ENCODE measurements at places on chromosomes 12 and 14. TPM values are rescaled to one million over a fixed set of nuclear protein-coding genes. Genes with fewer than 3 reads are reported as not detected.

Gene TRIAP1
- 33.2 TPM for polyA plus RNA-seq

DNA sequence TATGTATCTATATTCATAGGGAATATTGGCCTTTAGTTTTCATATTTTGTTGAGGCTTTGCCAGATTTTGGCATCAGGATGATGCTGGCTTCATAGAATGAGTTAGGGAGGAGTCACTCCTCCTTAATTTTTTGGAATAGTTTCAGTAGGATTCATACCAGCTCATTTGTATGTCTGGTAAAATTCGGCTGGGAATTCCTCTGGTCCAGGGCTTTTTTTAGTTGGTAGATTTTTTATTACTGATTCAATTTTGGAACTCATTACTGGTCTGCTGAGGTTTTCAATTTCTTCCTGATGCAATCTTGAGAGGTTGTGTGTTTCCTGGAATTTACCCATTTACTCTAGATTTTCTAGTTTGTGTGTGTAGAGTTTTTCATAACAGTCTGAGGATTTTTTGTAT is 175.2 kb downstream of the EPS8 start:
- H3K27me3 ChIP-seq, result no peaks in the 10 kb centered on the region
- no peak overlapping the region for H3K27ac ChIP-seq
- DNase-seq, result no peak
- H3K4me1 ChIP-seq, result no peaks in the 10 kb centered on the region

Gene SYNJ2BP
- polyA plus RNA-seq, result 17.2 TPM

DNA sequence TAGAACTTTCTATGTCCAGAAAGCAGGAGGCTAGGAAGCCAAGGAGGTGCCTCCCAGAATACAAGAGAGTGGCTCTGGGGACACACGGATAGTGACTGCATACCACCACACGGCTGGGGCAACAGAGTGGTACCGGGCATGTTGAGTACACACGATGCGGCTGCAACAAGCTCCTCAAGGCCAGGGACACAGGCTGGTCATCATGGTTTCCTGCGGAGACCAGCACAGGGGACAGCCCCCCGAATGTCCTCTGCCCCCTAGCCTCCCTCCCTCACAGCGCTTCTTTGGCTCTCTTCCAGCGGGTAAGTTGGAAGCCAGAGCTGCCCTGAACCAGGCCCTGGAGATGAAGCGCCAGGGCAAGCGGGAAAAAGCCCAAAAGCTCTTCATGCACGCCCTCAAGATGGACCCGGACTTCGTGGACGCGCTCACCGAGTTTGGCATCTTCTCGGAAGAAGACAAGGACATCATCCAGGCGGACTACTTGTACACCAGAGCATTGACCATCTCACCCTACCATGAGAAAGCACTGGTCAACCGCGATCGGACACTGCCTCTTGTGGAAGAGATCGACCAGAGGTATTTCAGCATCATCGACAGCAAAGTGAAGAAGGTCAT is 3.1 kb downstream of the FICD start:
- no peaks in the 10 kb centered on the region for H3K27me3 ChIP-seq
- no peaks in the 10 kb centered on the region for H3K4me1 ChIP-seq
- DNase-seq, result no peak
- no peak overlapping the region for H3K27ac ChIP-seq
- peaks cover 16% of the 10 kb centered on the region for H3K36me3 ChIP-seq
- H3K4me3 ChIP-seq, result no peak overlapping the region

GRCh38 chr14:61065656-61066055 is 84.6 kb downstream of the SLC38A6 start:
- no peaks in the 10 kb centered on the region for H3K4me1 ChIP-seq
- no peak overlapping the region for H3K27ac ChIP-seq
- no peak overlapping the region for H3K4me3 ChIP-seq
- no peak for DNase-seq

Gene KRT82
- polyA plus RNA-seq, result not detected

GRCh38 chr12:88865537-88865936 is 285.3 kb upstream of the KITLG start:
- no peaks in the 10 kb centered on the region for H3K4me1 ChIP-seq
- H3K4me3 ChIP-seq, result no peak overlapping the region
- DNase-seq, result no peak
- no peaks in the 10 kb centered on the region for H3K36me3 ChIP-seq
- no peak overlapping the region for H3K27ac ChIP-seq

Gene TAS2R10
- polyA plus RNA-seq, result not detected

GRCh38 chr12:107522692-107523477 is 162.7 kb upstream of the PWP1 start:
- DNase-seq, result peak; percentile 13
- peaks cover 5% of the 10 kb centered on the region for H3K4me1 ChIP-seq
- H3K27ac ChIP-seq, result no peak overlapping the region
- H3K4me3 ChIP-seq, result no peak overlapping the region

GRCh38 chr14:49553892-49554291 is 32.3 kb downstream of the RPS29 start:
- H3K27ac ChIP-seq, result no peak overlapping the region
- H3K4me1 ChIP-seq, result peaks cover 5% of the 10 kb centered on the region
- H3K36me3 ChIP-seq, result no peaks in the 10 kb centered on the region
- H3K4me3 ChIP-seq, result no peak overlapping the region

Gene TESPA1
- polyA plus RNA-seq, result 0.45 TPM

GRCh38 chr14:67776653-67777322 is 39.6 kb downstream of the ZFYVE26 start:
- H3K36me3 ChIP-seq, result peaks cover 50% of the 10 kb centered on the region
- H3K4me3 ChIP-seq, result no peak overlapping the region
- H3K27me3 ChIP-seq, result no peaks in the 10 kb centered on the region
- H3K4me1 ChIP-seq, result no peaks in the 10 kb centered on the region

DNA sequence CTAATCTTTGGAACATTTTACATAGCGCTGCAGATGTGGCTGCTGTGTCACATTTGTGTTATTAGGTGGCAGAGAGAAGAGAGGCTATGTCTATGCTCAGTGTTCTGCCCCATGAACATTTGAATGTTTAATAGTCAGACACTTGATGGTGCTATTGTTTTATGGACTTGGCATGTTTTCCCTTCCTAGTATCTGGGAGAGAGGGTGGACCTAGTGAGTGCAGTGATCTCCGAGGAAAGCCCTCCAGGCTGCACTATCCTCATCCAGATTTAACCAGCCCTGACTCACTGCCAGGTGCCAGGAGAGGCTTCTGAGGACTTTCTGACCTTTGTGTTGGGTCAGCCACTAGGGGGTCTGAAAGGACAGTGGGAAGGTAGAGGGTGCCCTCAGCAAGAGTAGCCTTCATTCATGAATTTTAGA is 24.3 kb downstream of the ZFC3H1 start:
- H3K4me1 ChIP-seq, result no peaks in the 10 kb centered on the region
- no peak for DNase-seq
- H3K27ac ChIP-seq, result no peak overlapping the region
- peaks cover 21% of the 10 kb centered on the region for H3K36me3 ChIP-seq
- H3K4me3 ChIP-seq, result no peak overlapping the region
- H3K27me3 ChIP-seq, result no peaks in the 10 kb centered on the region

Gene COX8C
- polyA plus RNA-seq, result not detected

GRCh38 chr12:32395026-32395425 is 4.3 kb upstream of the FGD4 start:
- H3K4me3 ChIP-seq, result no peak overlapping the region
- H3K27me3 ChIP-seq, result no peaks in the 10 kb centered on the region
- no peak overlapping the region for H3K27ac ChIP-seq
- H3K4me1 ChIP-seq, result peaks cover 3% of the 10 kb centered on the region
- DNase-seq, result no peak

- peaks cover 49% of the 10 kb centered on the region for H3K36me3 ChIP-seq
- DNase-seq, result no peak
- H3K27ac ChIP-seq, result peak overlapping the region; percentile 7
- no peaks in the 10 kb centered on the region for H3K27me3 ChIP-seq
- H3K4me3 ChIP-seq, result peak overlapping the region; percentile 2
Observed at GRCh38 chr12:50222275-50222783, 55.2 kb upstream of the CERS5 start.

GRCh38 chr12:113408756-113409298 is 5.1 kb upstream of the SDS start:
- H3K27me3 ChIP-seq, result no peaks in the 10 kb centered on the region
- no peaks in the 10 kb centered on the region for H3K36me3 ChIP-seq
- no peak overlapping the region for H3K4me3 ChIP-seq
- DNase-seq, result no peak
- H3K4me1 ChIP-seq, result no peaks in the 10 kb centered on the region
- H3K27ac ChIP-seq, result no peak overlapping the region

- no peak overlapping the region for H3K4me3 ChIP-seq
- no peaks in the 10 kb centered on the region for H3K27me3 ChIP-seq
- H3K4me1 ChIP-seq, result no peaks in the 10 kb centered on the region
Observed at GRCh38 chr12:43008953-43009845, 419.7 kb upstream of the PRICKLE1 start.

DNA sequence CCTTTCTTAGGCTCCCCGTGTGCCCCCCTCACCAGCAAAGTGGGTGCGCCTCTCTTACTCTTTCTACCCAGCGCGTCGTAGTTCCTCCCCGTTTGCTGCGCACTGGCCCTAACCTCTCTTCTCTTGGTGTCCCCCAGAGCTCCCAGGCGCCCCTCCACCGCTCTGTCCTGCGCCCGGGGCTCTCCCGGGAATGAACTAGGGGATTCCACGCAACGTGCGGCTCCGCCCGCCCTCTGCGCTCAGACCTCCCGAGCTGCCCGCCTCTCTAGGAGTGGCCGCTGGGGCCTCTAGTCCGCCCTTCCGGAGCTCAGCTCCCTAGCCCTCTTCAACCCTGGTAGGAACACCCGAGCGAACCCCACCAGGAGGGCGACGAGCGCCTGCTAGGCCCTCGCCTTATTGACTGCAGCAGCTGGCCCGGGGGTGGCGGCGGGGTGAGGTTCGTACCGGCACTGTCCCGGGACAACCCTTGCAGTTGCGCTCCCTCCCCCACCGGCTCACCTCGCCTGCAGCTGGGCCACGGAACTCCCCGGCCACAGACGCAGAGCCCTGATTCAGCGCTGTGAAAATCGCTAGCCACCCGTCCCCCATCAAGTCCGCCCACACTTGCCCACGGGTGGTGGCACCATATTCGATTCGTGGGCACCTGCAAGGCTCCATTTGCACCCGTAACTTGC is 1.3 kb downstream of the TMEM233 start:
- H3K36me3 ChIP-seq, result no peaks in the 10 kb centered on the region
- H3K27me3 ChIP-seq, result peaks cover 32% of the 10 kb centered on the region
- no peaks in the 10 kb centered on the region for H3K4me1 ChIP-seq
- DNase-seq, result no peak
- H3K4me3 ChIP-seq, result no peak overlapping the region

Gene CD69
- polyA plus RNA-seq, result 7.1 TPM

- no peaks in the 10 kb centered on the region for H3K27me3 ChIP-seq
- peak overlapping the region; percentile 92 for H3K4me3 ChIP-seq
- no peaks in the 10 kb centered on the region for H3K36me3 ChIP-seq
- H3K27ac ChIP-seq, result peak overlapping the region; percentile 89
Observed at GRCh38 chr14:56580221-56580711, 668 bp downstream of the TMEM260 start.

GRCh38 chr12:64618953-64619590 is 8.8 kb downstream of the RASSF3 start:
- H3K27ac ChIP-seq, result no peak overlapping the region
- H3K36me3 ChIP-seq, result no peaks in the 10 kb centered on the region
- H3K4me3 ChIP-seq, result no peak overlapping the region
- no peaks in the 10 kb centered on the region for H3K27me3 ChIP-seq
- H3K4me1 ChIP-seq, result no peaks in the 10 kb centered on the region

Gene ZDHHC22
- polyA plus RNA-seq, result 0.12 TPM

GRCh38 chr12:63020269-63020668 is 85.3 kb upstream of the PPM1H start:
- no peak overlapping the region for H3K4me3 ChIP-seq
- no peak overlapping the region for H3K27ac ChIP-seq
- no peaks in the 10 kb centered on the region for H3K4me1 ChIP-seq
- no peaks in the 10 kb centered on the region for H3K36me3 ChIP-seq

GRCh38 chr12:77133566-77133965 is 68.2 kb upstream of the E2F7 start:
- H3K27me3 ChIP-seq, result peaks cover 4% of the 10 kb centered on the region
- no peak overlapping the region for H3K27ac ChIP-seq
- peak; percentile 67 for DNase-seq
- no peaks in the 10 kb centered on the region for H3K36me3 ChIP-seq
- no peak overlapping the region for H3K4me3 ChIP-seq

DNA sequence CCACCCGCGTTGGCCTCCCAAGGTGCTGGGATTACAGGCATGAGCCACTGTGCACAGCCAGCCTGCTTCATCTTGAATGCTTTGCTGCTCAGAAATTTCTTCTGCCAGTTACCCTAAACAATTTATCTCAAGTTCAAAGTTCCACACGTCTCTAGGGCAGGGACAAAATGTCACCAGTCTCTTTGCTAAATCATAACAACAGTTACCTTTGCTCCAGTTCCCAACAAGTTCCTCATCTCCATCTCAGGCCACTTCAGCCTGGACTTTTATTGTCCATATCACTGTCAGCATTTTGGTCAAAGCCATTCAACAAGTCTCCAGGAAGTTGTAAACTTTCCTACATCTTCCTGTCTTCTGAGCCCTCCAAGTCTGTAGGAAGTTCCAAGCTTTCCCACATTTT is 159.5 kb upstream of the DYRK2 start:
- no peaks in the 10 kb centered on the region for H3K27me3 ChIP-seq
- DNase-seq, result peak; percentile 38
- H3K27ac ChIP-seq, result no peak overlapping the region
- no peak overlapping the region for H3K4me3 ChIP-seq
- no peaks in the 10 kb centered on the region for H3K4me1 ChIP-seq
- H3K36me3 ChIP-seq, result no peaks in the 10 kb centered on the region

- no peak overlapping the region for H3K4me3 ChIP-seq
- H3K27ac ChIP-seq, result no peak overlapping the region
- H3K27me3 ChIP-seq, result no peaks in the 10 kb centered on the region
- no peak for DNase-seq
- H3K36me3 ChIP-seq, result no peaks in the 10 kb centered on the region
- H3K4me1 ChIP-seq, result no peaks in the 10 kb centered on the region
Observed at GRCh38 chr12:117134059-117134458, 34.8 kb upstream of the TESC start.
